ENCODE measurements at places on chromosomes 5 and 9.

GRCh38 chr5:72541501-72542225 lies 34.5 kb upstream of the ZNF366 start:
- peak; percentile 39 for ATAC-seq

- ATAC-seq: no peak
Measured at GRCh38 chr9:23821375-23822181, 4.5 kb downstream of the ELAVL2 start.

DNA sequence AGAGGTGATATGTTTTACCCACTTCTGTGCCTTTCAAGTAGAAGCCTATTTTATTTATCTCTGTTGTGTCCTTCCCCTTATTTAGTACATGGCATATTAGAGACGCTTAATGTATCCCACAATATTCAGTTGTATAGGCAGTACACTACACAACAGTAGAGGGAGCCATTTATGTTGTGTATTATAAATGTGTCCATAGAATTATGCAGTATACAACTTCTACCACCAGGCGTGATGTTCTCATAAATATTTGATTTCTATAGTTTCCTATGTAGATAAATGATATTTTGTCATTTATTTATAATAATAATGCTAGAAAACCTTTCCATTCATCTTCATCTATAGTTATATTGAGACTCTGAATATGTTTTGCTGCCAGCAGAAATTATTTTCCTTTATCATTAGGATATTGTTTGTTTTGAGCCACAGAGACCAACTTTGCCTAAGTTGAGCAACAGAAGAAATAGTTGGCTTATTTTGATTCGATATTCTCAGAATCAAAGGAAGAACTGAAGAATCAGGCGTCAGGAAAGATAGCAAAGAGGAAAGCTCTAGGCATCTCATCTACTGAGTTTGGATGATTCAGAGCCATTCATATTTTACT lies 81.7 kb downstream of the ADAMTS19 start:
- no peak for ATAC-seq

DNA sequence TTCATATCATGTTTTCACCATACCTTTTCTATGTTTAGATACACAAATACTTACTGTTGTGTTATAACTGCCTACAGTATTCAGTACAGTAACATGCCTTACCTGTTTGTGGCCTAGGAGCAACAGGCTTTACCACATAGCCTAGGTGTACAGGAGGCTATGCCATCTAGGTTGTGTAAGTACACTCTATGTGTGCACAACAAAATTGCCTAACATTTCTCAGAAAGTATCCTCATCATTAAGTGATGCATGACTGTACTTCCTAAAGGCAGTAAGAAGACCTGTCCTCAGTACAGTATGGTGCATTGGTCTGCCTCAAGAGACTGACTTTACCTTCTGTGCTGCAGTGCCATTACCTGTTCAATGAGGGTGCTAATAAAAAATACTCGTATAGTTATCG lies 7.9 kb downstream of the TXN start:
- no peak for ATAC-seq

- ATAC-seq: no peak
Measured at GRCh38 chr5:66342341-66342880, 198.3 kb downstream of the SREK1 start.

DNA sequence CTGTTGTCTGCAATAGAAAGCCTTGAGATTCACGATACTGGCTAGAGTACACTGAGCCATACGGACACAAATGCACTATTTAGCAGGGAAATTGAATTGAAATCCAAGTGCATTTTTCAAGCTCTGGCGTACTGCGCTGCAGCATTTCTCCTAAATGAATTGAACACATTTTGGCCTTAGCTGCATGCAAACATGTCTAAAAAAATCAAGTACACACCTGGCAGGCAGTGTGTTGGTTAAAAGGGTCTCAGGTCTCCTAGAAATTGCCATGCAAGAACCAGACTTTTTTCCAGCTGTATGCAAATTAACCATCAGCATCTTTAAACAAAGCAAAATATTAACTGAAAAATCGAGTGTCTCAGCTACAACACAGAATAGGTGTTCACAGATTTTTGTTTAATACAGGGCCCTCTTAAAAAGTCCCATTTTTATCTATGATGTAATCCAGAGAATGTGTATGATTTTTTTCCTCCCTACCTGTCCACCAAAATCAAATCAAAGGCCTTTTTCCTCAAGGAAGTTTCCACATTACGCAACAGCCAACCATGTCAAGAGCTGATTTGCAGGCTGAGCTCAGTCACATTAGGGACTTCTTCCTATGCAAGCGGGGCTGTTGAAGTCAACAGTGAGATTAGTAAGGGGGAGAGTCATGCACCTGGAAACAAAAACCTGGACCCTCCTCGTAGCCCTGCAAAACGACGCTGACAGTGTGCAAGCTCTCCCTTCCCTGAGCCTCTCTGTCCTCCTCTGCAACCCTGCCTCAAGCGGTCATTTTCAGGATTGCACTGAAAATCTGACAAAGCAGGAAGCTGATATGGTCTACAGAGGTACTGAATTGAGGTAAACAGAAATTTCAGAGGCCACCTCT lies 14.1 kb upstream of the SFXN1 start:
- peak; percentile 88 for ATAC-seq

DNA sequence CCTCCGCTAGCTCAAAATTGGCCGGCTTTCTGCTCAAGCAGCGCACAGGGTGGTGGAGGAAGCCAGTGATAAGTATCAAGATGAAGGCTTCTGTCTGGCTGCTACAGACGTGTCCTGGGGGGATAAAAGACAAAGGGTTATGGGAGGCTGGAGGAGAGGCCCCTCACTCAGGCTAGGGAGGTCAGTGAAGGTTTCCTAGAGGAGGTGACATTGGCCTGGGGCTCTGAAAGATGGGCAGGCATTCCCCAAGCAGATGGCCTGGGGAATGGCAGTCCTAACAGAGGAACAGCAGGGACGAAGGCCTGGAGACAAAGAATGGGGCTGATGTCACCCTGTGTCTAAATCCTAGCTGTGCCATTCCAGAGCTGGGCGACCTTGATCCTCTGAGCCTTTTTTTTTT lies 32.3 kb downstream of the OLFML2A start:
- ATAC-seq: no peak

GRCh38 chr9:133387680-133388079 lies 11.5 kb downstream of the STKLD1 start:
- no peak for ATAC-seq

GRCh38 chr9:3751125-3751758 lies 225.4 kb upstream of the RFX3 start:
- ATAC-seq: no peak

DNA sequence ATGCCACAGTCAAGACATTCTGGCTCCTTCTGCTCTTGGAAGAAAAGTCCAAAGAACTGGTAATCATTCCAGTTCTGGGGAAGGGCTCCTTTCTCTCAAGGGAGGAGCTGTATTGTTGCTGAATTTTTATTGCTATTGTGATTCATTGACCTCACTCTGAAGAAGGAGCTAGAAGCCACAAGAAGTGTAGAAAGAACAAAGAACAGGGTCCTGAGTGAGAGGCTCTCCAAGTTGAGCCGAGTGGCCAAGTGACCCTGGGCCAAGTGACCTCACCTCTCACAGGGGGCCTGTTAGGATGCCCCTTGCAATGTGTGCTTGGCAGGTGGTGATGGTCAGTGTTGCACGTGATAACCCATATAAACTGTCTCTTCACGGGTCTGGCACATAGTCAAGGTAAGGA lies 173.3 kb downstream of the FGF18 start:
- no peak for ATAC-seq

DNA sequence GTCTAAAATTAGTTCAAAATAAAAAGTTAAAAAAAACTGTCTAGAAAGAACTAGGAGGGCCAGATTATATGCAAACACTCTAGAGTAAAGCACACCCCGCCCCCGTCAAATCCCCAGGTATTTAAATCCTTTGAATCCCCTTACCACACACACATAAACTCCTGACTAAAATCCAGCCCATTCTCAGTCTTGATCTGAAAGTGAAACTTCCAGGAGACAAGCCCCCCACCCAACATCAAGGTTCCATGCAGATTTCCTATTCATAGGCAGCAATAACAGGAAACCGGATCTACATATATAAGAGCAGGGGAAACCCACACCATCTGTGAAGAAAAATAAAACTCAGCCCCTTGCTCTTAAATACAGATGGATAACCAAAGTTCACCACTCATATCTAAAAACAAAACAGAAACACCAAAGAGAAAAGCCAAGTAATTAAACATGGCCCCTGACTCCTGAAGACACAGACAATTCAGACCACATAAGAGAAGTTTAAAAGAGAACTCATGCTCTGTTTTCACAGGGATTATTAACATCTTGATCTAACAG lies 42.3 kb downstream of the MARCHF3 start:
- peak; percentile 95 for ATAC-seq

- no peak for ATAC-seq
Measured at GRCh38 chr5:136197462-136198142, 4.6 kb upstream of the SMIM32 start.

- no peak for ATAC-seq
Measured at GRCh38 chr5:31769530-31769929, 130.6 kb downstream of the PDZD2 start.

GRCh38 chr5:14463629-14464028 lies 118.0 kb upstream of the OTULINL start:
- ATAC-seq: no peak

DNA sequence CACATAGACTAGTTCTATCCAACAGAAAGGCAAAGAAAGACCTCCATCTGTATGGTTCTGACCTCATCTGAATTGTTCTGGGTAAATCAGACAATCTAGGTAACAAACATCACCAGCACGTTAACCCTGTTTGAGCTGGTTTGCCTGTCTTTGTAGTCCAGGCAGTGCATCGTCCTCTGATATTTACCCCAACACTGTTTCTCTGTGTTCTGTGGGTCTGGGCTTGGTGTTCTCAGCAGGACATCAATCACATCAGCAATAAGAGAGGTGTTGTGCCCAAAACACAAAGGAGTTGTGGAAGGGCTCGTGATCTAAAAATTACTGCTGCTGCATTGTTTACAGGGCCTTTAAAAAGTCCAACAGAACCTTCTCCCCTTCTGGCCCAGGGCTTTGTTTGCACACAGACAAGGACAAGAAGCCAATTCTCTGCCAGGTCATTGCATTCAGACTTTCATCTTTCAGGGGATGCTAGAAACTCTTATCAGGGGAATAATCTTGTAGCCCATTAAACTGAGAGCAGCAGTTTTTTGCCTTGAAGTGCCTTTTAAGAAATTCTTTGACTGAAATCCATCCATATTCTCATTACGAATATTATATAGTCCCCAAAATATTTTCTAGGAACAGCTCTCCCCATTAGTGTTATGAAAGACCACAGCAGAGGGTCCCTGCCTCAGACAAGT lies 30.5 kb upstream of the MAP1B start:
- ATAC-seq: no peak

DNA sequence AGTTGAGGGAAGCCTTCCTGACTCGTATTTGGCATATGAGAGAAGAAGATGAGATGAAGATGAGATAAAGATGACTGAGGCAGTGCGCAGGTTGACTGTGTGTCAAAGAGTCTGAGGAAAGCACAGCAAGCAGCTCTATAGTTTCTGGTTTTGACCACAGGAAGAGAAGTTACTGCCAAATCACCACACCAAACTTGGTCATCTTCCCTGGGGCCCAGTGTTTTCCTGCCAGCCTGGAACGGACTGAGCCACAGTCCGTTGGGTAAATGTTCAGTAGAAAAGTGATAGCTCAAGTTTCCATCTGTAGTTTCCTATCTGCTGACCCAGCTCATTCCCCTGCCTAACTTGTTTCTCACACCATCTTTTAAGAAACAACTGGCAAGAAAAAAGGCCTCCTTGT lies 80.7 kb upstream of the ADAMTS19 start:
- no peak for ATAC-seq
